Spleen (tissue), 13 donors: ENCODE measurements at places on chromosomes 1 and 21.

DNA sequence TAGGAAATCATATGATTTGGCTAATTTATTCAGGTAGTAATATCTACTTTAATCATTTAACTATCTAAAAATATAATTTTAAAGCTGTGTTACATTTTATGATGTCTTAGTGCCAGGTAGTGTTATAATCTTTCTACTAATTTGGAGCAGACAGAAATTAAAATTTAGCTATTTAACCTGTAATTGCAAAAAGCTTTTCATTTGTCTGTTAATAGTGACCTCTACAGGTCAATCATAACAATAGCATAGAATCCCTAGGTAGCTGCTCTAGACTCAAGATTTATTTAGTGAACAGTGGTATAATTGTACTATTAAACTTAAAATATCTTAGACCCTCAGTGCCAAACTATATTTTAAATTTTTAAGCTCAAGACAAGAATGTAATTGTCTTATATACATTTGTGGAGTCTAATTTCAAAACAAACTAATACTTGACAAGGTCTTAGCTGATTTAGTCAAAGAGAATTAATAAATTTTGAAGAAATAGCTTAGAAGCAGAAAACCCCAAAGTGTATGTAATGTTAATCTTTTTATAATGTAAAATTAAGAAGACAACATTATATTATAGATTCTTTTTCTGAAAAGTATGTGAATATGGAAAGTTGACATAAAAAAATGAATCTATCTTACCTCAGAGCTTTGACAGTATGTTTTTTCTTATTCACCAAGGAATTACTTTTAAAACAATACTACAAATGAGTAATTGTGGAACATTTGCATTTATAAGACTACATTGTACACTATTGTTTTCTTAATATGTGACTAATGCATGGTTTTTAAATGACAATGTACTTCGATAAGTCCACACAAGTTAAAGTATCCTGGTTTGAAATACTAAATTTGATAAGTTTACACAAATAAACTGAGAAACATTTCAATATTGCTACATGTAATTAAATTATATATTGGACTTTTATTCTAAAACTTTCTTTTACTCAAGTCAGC, 64.1 kb upstream of the RNPC3 start:
- DNase-seq = no peak

- DNase-seq = no peak
These were observed 417.2 kb downstream of the PCP4 start for GRCh38 chr21:40284409-40284808.

- DNase-seq = no peak
These were observed 209.6 kb downstream of the LYPLAL1 start for GRCh38 chr1:219383281-219383680.

GRCh38 chr1:175145899-175146528, 46.6 kb downstream of the KIAA0040 start:
- DNase-seq = no peak

DNA sequence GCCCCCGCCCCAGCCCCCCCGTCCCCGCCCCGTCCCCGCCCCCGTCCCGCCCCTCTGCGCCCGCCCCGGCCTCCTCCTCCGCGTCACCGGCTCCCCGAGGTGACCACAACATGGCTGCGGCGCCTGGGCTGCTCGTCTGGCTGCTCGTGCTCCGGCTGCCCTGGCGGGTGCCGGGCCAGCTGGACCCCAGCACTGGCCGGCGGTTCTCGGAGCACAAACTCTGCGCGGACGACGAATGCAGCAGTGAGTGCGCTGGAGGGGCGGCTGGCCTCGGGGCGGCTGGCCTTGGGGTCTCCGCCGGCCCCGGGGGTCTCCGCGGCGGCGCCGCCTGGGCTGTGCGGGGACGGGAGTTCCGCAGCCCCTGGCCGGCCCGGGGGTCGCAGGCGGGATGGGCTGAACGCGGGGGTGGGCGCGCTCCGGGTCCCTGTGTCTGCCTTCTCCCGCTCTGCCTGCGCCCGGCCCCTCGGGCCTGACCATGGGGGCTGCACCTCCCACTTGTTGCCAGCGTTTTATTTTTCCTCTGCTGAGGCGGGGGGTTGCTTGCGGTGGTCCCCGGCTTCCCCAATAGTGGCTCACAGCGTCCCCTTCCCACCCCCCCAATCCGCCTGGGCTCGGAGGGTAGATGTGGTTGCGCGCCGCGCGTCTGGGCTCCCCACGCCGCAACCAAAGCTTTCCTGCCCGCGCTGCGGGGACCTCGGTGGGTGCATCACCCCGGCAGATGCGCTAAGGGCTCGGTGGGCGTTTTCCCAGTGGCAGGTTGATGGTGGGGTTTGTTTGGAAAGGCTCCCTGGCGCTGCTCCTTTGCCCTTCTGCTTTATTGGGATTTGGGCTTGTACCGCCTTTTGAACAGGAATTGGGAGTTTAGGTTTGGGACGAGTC, at the start of gene MIA3:
TSS of gene MIA3 (plus strand) at position 97 of the 879 bp plus-strand sequence. CDS start at position 111, 14 bp downstream.
- DNase-seq = peak; percentile 97

DNA sequence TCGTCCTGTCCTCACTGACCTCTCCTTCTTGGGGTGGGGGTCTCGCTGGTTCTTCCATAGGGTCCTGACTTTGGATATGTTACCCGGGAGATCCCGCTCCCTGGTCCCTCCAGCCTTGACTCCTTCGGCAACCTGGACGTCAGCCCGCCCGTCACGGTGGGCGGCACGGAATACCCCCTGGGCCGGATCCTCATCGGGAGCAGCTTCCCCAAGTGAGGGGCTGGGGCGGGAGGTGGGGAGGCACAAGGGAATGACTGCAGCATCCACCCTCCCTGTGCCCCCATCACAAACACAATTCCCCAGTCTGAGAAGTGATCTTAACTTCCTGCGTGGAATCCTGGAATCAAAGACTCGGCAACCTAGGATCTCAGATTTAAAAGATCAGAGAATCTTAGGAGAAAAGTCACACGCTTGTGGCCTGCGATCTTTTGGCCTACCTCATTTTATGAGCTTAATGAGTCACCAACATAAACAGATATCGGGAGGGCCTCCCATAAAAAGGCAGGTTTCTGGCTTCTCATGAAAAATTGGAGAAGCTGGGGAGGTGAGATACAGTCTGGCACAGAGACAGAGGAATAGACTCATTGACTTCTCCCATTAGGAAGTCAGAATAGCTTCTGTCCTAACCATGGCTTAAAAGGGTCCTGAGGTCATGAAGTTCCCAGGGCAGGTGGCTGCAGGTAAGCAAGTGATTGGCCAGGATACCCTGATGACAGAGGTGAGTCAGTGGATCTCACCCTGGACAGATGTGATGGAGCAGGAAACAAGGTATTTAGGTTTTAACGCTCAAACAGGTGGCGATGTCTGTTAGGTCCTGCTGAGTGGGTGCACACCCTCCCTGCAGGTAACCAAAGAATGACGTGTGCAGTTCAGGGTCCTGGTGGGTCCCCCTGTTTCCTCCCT, 15.9 kb upstream of the PADI3 start:
- DNase-seq = no peak

- DNase-seq = no peak
These were observed 4.0 kb upstream of the SLC25A34 start for GRCh38 chr1:15731735-15732685.
